ENCODE measurements at places on chromosomes 3 and 15. TPM values are rescaled to one million over a fixed set of nuclear protein-coding genes. Genes with fewer than 3 reads are reported as not detected.

- DNase-seq: no peak
Observed at GRCh38 chr3:114900908-114901307, 246.2 kb downstream of the ZBTB20 start.

- no peak for DNase-seq
Observed at GRCh38 chr3:183807209-183807728, 18.1 kb downstream of the MAP6D1 start.

DNA sequence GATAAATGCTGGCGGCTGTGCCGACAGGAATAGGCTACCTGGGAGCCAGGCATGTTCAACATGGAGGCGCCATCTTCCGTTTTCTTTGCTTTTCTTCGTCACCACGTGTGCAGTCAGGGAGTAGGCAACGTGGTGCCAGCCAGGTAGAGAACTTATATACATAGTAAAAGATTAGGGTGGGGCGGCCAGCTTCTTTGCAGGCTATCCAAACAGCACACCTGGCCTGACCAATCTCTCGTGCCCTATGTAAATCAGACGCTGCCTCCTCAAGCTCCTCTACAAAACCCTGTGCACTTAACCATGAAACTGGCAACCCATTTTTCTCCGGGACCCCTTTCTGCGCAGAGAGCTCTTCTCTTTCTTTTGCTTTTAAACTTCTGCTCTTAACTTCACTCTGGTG lies 28.6 kb upstream of the OR5K4 start:
- no peak for DNase-seq

GRCh38 chr3:184523825-184524615 lies 37.6 kb upstream of the EPHB3 start:
- no peak for DNase-seq

DNA sequence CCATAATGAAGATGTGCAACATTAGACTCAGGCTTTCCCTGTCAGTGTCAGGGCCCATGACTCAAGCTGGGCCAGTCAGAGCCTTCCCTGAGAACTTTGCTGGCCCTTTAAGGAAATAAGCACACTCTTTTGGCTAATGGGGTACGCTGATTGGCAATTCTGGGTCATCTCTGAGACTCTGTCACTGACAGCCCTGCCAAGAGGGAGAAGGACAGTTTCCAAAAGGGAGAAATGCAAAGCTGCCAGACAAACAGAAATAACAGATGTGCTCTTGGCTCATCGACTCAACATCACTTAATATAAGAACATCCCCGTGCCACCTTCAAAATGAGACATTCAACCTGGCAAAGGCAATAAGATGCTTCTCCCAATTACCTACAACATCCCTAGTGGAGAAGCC lies 491.9 kb upstream of the PROK2 start:
- no peak for DNase-seq

DNA sequence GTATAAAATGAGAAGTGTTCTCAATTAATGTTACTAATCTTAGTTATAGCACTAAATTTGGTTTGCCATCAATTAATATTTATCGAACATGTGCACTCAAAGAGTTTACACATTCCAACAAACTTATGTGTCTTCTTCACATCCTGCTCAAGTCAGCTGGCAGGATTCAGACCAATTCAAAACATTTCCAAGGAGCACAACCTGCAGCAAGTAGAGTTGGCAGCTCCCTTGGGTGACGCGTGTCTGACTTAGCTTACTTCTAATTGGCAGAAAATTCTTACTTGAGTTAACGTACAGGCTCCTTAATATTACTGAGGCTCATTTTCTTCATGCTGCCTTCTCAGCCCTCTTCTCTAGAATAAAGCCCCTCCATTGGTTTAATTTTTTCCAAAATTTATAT lies 110.4 kb upstream of the PFN2 start:
- DNase-seq: no peak

DNA sequence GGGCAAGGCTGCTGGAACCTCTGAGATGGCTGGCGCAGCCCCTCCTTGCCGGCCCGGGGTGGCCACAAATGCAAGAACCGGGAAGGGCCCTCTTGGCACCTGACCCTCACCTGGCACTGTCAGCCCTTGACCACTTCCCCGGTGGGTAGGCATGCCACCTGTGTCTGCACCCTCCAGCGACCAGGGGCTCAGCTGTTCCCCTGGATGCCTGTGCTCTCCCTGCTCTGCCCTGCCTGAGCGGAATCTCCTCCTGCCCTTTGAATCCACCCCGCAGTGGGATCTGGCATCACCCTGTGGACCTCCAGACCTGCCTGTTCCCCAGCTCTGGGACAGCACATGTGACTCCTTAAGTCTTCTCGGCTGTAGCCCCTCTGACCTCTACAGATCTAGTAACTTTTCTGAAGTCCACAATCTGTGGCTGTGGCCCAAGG lies 26.1 kb upstream of the FGD5 start:
- DNase-seq: no peak

DNA sequence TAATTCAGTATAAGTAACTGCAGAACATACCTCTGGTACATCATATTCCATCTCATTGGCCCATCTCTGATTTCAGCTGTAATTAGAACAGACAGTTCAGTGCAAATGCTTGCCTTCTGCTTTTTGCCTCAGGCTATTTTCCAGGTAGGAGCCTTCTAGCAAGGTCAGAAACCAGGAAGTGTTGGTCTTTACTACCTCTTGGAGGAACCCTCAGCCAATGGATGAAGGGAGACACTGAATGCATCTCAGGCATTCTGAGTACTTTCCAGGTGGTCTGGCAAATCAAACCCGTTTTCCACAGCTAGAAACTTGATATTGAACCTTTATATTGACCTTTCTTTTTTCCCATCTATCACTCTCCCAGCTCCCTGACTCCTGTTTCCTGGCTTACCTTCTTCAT lies 348.5 kb upstream of the SOX2 start:
- no peak for DNase-seq

DNA sequence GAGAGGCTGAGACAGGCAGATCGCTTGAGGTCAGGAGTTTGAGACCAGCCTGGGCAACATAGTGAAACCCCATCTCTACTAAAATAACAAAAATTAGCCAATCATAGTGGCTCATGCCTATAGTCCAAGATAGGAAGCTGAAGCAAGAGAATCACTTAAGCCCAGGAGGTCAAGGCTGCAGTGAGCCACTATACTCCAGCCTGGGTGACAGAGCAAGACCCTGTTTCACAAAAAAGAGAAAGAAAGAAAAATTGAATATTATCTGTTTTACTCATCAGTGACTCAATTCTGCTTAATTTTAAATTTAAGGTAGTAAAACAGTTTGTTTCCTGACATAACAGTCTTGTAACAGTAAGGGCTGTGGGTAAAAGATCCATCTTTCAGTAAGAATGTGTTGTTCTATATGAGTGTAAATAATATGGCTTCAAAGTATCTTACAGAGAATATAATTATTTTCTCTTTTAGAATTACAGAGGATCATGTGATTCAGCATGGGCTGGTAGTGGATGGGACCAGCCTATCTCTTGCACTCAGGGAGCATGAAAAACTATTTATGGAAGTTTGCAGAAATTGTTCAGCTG lies 85.8 kb downstream of the ATP11B start:
- DNase-seq: no peak

GRCh38 chr15:71357321-71357732 lies 242.1 kb downstream of the THSD4 start:
- no peak for DNase-seq

- DNase-seq: no peak
Observed at GRCh38 chr15:29379647-29380046, 110.0 kb upstream of the NSMCE3 start.

- no peak for DNase-seq
Observed at GRCh38 chr3:120052225-120052624, 42.0 kb downstream of the GSK3B start.

GRCh38 chr3:42524751-42525150 lies 22.3 kb downstream of the VIPR1 start:
- DNase-seq: no peak

GRCh38 chr15:39456582-39457330 lies 124.1 kb upstream of the THBS1 start:
- DNase-seq: no peak

- DNase-seq: no peak
Observed at GRCh38 chr3:111012388-111013248, 59.0 kb upstream of the NECTIN3 start.

DNA sequence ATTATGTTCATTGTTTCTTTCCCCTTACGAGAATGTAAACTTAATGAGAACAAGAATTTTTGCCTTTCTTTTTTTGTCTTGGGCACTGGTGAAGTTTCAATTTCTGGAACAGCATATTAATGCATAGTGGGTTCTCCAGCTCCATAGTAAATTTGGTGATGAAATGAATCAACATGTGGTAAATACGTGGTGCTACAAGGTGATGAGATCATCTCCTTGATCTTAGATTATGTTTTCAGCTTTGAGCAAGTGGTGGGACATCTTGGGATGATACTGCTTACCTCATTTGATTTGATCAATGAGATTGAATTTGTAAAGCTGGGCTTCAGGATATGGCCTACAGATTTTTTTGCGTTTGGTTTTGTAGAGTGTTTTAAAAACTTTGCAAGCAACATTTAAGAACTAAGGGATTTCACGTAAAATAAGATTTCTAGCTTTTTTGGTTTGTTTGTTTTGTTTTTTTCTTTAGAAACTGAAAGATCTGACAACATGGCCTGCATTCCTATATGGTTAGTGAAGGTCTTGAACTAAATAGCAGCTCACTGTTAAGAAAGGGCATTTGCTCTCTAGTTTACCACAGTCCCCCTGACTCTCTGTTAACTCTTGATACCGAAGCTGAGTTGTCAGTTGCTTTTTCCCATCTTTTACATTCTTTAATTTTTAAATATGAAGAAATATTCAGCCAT lies 45.6 kb downstream of the FNDC3B start:
- DNase-seq: no peak

DNA sequence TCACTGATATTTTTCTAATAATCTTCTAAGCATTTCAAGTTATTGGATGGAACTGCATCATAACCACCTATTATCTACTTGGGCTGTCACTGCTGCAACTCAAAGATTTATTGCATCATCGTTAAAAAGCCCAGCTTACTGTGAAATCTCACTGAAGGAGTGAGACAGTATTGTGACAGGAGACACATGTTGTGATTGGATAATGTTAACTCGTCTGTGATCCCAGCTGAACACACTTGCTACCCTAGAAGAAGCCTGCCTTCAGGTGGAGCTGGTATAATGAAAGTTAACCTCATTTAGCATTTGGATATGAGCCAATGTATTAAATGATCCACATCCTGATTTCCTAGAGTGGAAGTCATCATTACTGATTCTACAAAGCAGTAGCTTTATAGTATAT lies 138.1 kb downstream of the MAP2K5 start:
- DNase-seq: no peak

- peak; percentile 75 for DNase-seq
Observed at GRCh38 chr3:151168269-151169094, 34.5 kb downstream of the GPR171 start.

GRCh38 chr3:197478746-197479668 lies 76.8 kb downstream of the BDH1 start:
- DNase-seq: peak; percentile 15

GRCh38 chr15:44647036-44647435 lies 16.4 kb downstream of the SPG11 start:
- DNase-seq: no peak

DNA sequence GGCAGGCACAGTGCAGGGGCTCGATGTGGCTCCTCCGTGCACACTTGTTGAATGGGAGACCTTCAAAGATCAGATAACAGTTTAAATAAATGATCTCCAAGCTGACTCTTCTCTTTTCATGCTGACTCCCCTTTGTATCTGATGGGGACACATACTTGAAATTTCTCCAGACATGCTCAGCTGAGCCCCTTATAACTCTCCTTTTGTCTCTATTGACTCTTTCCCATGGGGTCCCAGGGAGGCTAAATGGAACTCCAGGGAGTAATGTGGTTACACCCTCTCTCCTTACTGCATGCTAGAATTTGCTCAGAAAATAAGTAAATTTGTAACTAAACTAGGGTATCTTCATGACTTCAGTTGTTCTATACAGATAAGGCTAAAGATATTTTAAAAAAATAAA lies 48.2 kb upstream of the TM4SF4 start:
- no peak for DNase-seq

DNA sequence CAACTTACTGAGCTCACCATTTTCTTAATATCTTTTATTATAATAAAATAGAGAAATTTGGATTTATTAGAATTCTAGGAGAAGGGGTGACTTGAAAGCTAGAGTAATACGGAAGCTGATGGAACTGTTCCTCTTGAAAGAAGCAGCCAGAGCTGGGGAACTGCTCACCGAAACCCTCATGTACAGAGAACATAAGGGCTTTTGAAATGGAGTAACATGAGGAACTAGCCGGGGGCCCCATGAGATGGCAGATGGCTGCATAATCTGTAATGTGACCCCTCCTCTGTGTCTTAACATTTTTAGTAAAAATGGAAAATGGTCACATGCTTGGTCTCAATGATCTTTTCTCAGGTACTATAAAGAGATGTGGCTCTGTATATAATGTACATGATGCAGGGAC lies 15.7 kb upstream of the DYNC1LI1 start:
- no peak for DNase-seq

GRCh38 chr3:131733086-131733841 lies 230.5 kb upstream of the MRPL3 start:
- DNase-seq: no peak

GRCh38 chr3:18394384-18394995 lies 30.6 kb downstream of the SATB1 start:
- no peak for DNase-seq

DNA sequence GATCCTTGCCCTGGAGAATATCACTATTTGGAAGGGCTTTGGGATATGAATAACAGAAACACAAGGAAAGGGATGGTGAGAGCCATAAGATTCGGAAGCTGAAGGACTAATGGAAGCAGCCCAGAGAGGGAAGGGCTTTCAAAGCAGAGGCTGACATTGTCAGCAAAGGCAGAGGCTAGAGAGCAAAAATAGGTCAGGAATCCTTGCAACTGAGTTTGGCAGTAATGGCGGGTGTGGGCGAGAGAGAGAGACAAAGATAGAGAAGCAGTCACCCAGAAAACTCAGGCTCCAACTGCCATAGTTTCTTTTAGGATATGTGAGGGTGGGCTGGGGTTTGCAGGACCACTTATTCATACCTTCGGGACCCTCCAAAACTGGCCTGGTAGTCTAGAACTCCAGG lies 248.6 kb downstream of the OPA1 start:
- no peak for DNase-seq

GRCh38 chr15:45943240-45943639 lies 308.4 kb downstream of the SQOR start:
- DNase-seq: no peak

DNA sequence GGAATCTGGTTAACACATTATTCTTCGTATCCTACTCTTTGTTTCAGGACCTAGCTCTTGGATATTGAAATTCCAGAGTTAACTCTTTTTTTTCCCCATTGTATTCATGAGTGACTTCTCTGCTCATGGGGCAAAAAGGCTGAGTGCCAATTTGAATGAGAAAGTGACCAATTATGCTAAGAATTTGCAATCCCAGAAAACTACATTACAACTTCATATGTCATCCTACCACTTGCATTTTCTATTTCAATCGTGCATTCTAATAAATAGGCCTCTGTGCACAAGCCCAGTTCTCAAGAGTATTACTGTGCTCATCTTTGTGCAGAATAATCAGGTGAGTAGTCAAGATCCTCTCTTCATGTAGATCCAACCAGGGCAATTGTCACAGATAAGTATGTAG lies 537.8 kb downstream of the OTOL1 start:
- DNase-seq: no peak

GRCh38 chr3:83926291-83926690 lies 1032.5 kb upstream of the CADM2 start:
- DNase-seq: no peak

The C3orf70 gene
- polyA plus RNA-seq: 0.07 TPM

The SERINC4 gene
- 4.2 TPM for polyA plus RNA-seq

The CPLX3 gene
- polyA plus RNA-seq: not detected

The NPAP1 gene
- polyA plus RNA-seq: not detected

The ZNF619 gene
- 3.0 TPM for polyA plus RNA-seq

The ZIC1 gene
- not detected for polyA plus RNA-seq

The CILP gene
- polyA plus RNA-seq: not detected
